ENCODE measurements at places on chromosomes 13 and 19.

GRCh38 chr13:26051231-26051656 is 572 bp downstream of the SHISA2 start:
- peak; percentile 74 for DNase-seq

GRCh38 chr19:35204799-35205732 is 23.5 kb downstream of the FAM187B start:
- no peak for DNase-seq

- DNase-seq, result no peak
Measured at GRCh38 chr19:16290692-16291091, 33.9 kb upstream of the KLF2 start.

DNA sequence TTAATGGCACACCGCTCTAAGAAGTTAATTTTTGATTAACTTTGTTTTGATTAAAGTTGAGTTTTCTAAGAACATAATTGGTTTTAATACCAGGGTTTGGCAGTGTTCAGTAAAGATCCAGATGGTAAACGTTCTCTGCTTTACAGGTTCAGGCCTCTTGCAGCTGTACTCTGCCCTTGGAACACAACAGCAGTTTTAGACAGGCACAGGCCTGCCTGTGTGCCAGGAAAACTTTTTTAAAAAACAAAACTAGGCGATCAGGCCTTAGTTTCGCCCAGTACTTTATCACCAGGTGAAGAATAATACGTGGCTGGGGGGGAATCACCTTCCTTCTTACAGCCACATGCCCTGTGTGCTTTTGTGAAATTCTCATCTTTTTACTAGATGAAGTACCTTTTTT is 38.0 kb upstream of the TEX29 start:
- DNase-seq, result no peak

DNA sequence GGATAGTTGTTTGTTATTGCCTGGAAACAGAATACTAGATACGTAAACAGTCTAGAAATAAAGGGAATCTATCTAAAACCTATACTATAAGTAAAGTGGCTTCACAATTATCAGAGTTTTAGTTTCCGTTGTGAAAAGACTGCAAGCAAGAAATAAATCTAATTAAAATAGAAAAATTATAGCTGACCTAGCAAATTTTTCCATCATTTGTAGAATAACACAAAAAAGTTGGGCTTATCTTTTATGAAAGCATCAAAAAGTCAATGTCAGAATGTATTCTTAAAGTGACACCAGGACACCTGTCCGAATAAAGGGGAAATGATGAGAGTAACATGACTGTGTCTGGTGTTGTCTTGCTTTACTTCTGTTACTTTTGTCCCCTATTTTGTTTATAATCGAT is 1248.9 kb upstream of the MIR17HG start:
- DNase-seq, result no peak

DNA sequence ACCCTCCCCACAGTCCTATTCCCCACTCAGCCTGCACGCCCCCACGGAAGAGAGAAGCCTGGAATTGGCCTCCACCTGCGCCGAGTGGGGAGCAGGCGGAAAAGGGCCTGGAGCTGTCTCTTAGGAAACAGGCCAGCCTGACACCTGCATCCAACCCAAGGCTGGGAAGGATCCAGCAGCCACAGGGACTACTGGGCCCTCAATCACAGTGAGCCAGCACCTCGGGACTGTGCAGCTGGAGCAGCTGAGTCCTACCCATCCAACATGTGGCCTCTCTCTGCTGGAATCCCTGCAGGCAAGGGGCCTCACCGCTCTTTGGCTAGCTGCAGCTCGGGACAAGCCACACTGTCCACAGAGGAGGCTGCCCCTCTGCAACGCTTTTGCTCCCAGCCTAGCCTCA is 8.3 kb upstream of the EPHX3 start:
- no peak for DNase-seq

- peak; percentile 33 for DNase-seq
Measured at GRCh38 chr13:113155201-113155600, 3.2 kb upstream of the PROZ start.

GRCh38 chr13:78341032-78341431 is 262.3 kb downstream of the POU4F1 start:
- no peak for DNase-seq

GRCh38 chr13:48448285-48448958 is 35.5 kb upstream of the LPAR6 start:
- no peak for DNase-seq

DNA sequence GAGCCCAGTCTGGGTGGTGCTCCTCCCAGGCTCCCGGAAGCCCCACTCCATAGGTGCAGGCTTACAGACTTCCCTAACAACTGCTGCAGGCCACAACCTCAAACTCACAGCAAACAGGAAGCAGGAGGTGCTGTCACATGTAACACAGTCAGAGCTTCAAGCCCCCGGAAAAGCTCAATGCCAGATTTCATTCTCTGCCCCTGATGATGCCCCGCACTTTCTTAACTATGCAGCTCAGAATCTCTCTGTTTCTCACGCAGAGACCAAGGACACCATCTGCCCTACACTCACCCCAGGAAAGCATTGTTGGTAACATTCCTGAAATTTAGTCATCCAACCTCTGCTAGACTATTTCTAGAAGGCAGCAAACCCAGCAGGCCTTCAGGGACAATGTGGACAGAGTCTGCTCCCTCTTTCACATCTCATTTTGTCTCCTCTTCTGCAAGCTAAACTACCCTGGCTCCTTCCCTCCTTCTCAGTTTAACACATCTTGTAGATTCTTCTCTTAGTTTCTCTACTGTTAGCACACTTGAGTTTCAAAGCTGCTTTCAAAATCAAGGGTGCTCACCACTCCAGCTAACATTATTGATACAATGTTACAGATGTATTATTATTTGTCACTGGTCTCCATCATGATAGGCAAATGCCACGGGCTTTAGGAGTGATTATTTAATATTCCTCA is 162.5 kb downstream of the KCTD12 start:
- DNase-seq, result no peak

DNA sequence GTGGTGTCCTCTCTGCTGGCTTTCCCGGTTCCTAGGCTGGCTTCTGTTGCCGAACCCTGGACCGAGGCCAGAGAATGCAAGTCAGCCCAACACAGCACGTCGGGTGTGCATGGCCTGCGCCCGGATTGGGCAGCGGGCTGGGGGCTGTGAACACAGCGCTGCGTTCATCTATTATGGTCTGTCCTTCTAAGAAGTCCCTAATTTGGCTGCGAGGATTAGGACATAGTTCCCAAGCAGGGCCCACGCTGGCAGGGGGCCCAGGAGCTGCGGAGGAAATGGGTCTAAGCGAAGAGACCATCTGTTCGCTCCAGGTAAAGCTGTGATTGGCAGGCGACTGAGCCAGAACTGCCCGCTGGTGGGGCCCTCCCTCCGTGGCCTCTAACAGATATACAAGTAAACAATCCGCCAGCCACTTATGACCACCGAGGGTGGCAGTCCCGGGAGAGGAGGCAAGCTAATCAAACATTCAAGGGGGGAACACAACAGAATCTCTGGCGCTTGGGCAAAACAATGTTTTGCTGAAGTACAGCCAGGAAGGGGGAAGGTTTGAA is 6.0 kb downstream of the SYCE2 start:
- DNase-seq, result peak; percentile 86

GRCh38 chr19:40355975-40356680 is 7.6 kb downstream of the PLD3 start:
- DNase-seq, result no peak

- DNase-seq, result peak; percentile 89
Measured at GRCh38 chr19:45498411-45499195, at the start of gene PPM1N. PPM1N (plus strand) TSS chr19:45498443; CDS start chr19:45498473, 30 bp downstream.

DNA sequence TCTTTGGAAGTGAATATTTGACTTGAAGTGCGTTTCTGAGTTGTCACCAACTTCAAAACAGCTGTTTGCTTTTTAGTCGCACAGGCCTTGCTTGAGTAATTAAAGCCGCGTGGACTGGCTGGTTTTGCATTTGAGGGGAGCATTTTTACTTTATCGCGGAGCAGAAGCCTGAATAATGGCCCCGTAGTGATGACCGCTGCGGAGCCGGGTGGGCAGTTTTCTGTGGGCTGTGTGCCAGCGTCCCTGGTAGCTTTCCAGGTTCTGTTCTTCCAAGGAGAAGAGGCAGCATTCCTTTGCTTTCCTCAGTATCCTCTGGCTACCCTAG is 1.1 kb downstream of the NAA16 start:
- DNase-seq, result peak; percentile 30

GRCh38 chr13:30743319-30744055 is 8.1 kb downstream of the ALOX5AP start:
- no peak for DNase-seq

GRCh38 chr13:34263681-34264080 is 445.7 kb downstream of the RFC3 start:
- DNase-seq, result no peak

GRCh38 chr13:35716186-35716585 is 239.7 kb upstream of the MAB21L1 start:
- DNase-seq, result no peak

DNA sequence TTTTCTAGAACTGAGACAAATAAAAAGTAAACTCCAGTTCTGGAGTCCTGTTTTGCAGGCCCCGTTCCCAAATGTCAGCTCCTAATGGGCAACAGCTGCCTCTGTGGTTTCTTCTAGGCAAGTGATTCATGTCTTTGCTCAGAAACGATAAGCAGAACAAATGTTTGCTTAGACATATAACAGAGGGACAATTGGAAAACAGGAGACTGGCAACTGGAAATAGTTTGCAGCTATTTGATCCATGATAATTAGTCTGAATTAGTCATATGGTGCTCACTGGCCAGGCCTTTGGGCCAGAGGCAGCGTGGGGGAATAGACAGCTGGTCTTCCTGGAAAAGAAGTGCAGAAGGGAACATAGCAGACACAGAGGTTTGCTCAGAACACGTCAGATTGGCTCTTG is 29.2 kb upstream of the TSHZ3 start:
- no peak for DNase-seq

- no peak for DNase-seq
Measured at GRCh38 chr13:85586422-85586831, 212.8 kb downstream of the SLITRK6 start.

DNA sequence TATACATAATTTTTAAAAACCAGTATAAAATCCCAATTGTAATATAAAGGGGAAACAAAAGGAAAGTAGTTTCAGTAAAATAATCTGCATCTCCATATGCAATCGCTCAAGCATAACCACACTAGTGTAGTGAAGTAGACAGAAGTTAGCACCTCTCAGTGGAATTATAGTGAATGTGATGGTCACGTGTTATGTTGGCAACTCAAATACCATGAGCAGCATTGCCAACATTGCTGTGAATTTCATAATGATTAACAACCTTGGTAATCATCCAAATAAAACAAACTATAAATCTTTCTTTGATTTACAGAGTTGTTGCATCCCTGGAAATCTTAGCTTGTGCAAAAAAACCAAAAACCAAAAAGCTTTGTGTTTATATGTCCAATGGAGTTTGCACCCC is 77.3 kb upstream of the SIAH3 start:
- DNase-seq, result no peak

DNA sequence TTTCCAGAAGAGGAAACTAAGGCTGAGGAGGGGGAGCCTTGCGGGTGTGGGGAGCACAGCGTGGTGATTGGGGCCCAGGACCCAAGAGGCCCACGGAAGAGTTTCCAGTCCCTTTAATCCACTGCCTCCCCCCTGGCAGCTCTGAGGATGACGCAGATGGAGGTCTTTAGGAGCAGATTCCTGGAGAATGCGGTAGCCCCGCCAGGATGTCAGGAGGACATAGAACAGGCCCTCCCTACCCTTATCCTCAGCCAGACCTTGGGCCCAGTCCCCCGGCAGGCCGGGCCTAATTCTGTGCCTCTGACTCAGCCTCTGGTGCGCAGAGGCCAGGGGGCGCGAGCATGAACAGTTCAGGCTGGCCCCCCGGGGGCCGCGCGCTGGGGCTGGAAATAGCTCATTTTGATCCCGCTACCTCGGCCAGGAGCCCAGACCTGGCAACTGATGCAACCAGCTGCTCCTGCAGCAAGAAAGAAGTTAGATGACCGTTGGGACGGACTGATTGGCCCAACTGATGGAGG is 461 bp upstream of the HSPB6 start:
- DNase-seq, result peak; percentile 74

- no peak for DNase-seq
Measured at GRCh38 chr19:48780631-48781391, 25.5 kb downstream of the FGF21 start.

DNA sequence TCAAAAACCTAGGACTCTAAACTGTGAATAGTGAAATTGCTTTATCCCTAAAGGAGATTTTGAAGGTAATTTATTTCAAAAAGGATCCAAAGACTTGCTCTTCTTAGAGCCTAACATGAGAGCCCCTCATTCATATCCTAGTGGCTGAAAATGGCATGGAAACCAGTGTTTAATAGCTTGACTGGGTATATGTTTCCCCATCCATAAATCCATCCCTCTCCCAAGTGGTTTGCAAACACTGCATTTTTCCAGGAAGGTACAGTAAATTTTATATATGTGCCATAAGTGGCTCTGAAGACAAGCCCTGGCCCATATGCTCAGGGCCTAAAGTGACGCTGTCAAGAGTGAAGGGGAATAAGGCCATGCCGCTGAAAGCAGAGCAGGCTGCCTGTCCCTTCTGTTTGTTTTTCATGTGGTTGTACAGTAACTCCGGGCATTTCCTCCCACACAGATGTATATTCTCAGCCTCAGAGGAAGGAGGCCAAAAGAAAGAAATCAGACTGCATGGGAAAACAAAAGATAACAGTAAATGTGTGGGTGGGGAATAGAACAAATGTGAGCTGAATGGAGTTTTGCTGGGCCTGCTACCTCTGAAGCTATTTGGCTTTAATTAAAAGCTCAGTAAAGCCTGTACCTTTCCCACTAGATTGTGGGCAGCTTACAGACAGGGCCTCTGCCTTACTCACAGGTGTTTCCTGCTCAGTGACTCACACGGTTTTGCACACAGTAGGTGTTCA is 181.9 kb downstream of the PCDH9 start:
- no peak for DNase-seq

DNA sequence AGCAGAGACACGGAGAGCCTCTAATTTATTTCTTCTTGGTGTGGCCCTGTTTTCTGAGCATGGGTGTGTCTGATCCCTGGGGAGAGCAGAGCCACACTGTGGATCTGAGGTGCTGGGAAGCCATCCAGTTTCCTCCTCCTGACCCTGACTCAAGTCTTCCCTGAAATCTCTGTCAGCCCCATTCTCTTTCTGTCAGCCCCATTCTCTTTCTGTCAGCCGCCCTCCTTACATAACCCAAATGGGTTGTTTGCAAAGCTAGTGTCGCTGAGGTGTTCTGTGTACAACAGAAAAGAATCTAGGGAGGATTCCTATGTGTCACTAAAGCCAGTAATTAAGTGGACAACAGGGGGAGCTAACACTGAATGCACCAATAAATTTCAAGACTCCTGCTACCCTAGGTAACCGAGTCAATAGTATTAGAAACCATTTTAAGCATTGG is 50.2 kb downstream of the LRCH1 start:
- DNase-seq, result peak; percentile 20

All from H7 (cell line).